ENCODE measurements at places on chromosomes 6 and 20.

GRCh38 chr6:169029861-169030260 is 223.8 kb downstream of the THBS2 start:
- no peak for DNase-seq

- no peak for DNase-seq
These were observed 15.5 kb upstream of the NPEPL1 start for GRCh38 chr20:58677079-58677604.

GRCh38 chr20:37503256-37503927 is 17.7 kb upstream of the NNAT start:
- no peak for DNase-seq

- DNase-seq = no peak
These were observed 62.5 kb downstream of the CNKSR3 start for GRCh38 chr6:154447954-154448353.

DNA sequence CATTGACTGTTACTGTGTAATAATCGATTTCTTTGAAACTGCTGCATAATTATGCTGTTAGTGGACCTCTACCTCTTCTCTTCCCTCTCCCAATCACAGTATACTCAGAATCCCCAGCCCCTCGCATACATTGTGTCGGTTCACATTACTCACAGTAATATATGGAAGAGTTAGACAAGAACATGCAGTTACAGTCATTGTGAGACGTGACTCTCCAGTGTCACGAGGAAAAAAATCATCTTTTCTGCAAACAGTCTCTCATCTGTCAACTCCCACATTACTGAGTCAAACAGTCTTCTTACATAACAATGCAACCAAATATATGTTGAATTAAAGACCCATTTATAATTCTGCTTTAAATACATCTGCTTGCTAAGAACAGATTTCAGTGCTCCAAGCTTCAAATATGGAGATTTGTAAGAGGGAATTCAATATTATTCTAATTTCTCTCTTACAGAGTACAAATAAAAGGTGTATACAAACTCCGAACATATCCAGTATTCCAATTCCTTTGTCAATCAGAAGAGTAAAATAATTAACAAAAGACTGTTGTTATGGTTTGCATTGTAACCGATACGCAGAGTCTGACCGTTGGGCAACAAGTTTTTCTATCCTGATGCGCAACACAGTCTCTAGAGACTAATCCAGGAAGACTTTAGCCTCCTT is 113.3 kb downstream of the TMEM242 start:
- DNase-seq = no peak

DNA sequence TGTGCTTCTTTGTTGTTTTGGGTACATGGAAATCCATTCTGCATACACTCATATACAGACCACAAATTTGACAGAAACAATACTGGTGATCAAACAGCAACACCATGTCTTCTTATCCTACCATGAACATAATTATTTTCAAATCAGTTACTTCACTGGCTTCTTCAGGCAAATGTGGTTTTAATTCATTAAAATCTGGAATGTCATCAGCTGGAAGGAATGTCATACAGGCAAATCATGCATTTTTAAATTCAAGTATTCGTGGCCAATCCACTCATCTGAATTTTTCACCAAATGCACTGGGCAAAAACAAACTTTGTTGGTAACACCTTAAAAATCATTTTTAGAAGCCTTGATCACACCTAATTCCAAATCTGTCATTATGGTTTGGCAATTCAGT is 59.3 kb downstream of the KIF6 start:
- DNase-seq = no peak

- no peak for DNase-seq
These were observed 169.7 kb upstream of the GGTLC1 start for GRCh38 chr20:24158281-24158680.

- no peak for DNase-seq
These were observed 33.1 kb downstream of the MTHFD1L start for GRCh38 chr6:150898399-150899170.

DNA sequence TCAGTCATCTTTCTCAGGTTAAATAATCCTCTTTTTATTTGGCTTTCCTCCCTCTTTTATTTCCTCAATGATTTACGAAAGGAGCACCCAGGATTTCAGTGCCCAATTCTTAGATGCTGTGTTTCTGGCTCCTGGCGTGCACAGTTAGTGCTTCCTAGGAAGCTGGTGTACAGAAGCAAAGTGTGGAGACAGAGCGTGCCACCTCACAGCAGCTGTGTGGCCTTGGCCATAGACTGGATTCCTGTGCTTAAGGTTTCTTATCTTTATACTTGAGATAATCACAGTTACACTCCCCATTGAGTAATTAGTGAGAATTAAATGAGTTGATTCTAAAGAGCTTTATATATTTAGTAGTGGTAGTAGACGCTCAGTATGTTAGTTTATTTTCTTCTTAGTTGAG is 39.7 kb upstream of the GJA1 start:
- DNase-seq = no peak

DNA sequence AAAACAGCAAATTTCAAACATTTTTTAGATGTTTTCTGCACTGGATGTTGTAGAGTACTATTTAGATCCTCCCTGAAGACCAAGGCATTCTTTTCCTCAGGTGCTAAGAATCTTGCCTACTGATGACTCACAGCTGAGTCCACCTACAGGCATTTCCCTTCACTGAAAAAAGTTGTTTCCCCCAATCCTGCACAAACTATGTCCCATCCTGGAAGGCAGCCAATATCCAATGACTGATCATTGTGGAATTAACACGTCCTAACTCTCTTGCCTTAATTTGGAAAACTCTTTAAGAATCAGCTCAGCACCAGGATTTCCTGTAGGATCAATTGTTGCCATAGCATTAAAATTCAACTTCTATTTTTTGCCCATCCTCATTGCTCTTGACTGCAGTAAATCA is 268.4 kb upstream of the IRAK1BP1 start:
- no peak for DNase-seq

DNA sequence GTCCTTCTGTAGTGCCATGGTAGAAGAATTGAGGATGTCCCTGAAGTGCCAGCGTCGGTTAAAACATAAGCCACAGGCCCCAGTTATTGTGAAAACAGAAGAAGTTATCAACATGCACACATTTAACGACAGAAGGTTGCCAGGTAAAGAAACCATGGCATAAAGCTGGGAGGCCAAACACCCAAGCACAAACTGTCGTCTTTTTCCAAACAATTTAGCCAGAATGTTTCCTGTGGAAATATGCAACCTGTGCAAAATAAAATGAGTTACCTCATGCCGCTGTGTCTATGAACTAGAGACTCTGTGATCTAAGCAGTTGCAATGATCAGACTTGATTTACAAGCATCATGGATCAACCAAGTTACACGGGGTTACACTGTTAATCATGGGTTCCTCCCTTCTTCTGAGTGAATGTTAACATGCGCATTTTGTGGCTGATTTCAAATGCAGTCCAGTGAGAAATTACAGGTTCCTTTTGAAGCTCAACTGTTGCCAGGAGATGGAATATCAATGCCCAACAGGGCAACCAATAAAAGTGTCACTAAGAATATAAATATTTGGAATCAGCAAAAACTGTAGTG is 674.9 kb downstream of the GRIK2 start:
- DNase-seq = no peak

DNA sequence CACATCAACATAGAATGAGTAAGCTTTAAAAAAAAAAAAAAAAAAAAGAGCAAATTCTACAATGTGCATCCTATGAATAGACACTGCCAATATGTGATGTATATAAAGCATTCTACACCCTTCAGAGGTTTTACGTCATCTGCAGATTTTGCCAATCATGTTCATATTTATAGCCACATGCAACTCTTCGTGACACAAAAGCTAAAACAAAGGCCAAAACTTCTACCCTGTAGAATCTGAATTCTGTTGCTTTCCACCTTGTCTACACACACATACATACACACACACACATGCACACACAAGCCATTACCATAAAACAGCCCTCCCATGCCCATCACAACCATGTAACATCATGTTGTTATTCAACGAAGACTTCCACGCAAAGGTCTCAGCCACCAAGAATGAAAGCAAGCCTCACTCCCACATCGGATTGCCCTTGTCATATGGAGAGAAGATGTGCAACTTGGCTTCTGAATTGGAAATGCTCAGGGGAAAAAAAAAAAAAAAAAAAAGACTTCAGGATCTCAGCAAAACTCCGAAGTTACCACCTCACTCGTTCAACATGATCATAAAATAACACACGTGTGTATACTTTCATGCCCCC is 479.4 kb upstream of the JARID2 start:
- DNase-seq = no peak

DNA sequence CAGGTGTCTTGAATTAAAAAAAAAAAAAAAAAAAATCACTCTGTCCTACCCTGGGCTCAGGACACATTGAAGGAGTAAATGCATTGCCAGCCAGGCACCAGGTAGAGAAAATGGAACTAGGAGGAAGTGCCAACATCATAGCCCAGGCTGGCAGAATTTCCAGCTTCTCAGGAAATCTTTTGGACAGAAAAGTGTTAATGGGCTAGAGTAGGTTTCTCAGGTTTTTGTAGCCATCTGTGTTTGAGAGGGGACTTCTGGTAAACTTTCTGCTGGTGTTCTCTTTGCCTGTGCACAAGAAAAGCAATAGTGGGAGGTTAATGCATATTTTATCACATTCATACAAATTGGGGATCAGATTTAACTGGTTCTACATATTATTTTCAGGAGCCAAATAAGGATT is 678.3 kb upstream of the NRSN1 start:
- DNase-seq = no peak

GRCh38 chr20:18032977-18033892 is 24.5 kb downstream of the OVOL2 start:
- DNase-seq = no peak

- DNase-seq = no peak
These were observed 188.9 kb upstream of the TAB2 start for GRCh38 chr6:149128489-149129145.

DNA sequence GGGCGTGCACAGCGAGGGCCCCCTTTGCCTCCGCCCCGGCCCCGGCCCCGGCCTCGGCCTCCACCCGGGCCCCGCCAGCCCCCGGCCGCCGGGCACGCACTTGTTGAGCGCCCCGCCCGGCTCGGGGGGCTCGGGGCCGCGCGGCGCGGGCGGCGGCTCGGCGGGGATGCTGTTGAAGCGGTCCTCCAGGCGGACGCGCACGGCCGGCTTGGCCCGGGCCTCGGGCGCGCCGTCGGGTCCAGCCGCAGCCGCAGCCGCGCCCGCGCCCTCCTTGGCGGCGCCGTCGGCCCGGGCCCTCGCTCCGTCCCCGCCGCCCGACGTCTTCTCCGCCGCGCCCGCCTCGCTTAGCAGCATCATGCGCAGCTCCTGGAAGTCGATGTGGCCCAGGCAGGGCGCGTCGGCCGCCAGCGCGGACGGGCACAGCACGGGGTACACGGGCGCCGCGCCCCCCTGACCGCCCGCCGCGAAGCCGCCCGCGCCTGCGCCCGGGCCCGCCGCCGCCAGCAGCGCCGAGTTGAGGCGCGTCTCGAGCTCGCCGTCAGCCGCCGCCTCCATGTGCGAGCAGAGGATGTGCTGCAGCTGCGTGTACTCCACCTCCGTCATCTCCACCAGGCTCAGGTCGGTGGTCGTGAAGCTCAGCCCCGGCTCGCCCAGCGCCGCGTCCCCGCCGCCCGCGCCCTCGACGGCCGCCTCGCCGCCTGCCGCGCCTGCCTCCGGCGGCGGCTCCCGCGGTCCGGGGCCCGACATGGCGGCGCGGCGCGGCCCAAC is 514 bp downstream of the TCFL5 start:
- no peak for DNase-seq

DNA sequence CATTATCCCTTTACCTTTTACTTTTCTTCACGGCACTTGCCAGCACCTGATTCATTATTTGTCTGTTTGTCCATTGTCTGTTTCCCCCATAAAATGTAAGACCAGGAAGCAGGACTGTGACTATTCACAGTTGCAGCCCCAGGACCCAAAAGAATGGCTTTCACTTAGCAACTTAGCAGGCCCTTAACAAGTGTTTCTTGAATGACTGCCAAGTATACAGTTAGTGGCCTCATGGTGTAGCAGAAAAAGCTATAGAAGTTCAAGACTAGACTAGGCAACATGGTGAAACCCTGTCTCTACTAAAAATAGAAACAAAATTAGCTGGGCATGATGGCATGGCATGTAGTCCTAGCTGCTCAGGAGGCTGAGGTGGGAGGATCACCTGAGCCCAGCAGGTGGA is 4.3 kb downstream of the SLC26A8 start:
- DNase-seq = no peak

DNA sequence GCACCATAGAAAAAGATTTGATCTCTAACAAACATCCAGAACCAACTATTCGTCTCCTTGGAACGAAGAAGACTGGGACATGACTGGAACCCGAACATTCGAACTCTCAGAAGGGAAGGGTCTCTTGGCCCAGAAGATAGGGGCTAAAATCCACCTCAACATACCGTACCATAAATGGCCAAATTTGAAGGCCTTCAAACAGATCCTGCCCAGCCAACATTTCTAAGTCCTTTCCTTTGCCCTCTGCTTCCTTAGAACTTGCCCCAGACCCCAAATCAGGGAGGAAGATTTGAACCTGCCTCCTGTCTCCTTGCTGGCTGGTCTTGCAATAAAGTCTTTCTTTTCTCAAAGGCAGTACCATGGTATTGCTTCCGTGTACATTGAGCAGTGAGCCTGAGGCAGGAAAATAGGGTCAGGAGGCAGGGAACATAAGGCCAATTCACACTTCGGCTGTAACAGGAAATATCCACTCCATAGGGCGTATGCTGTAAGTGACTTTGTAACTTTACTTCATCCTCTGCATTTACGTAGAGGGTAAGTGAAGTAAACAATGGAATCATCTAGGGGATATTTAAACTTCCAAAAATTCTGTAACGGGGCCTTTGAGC is 1.8 kb upstream of the PXDC1 start:
- DNase-seq = no peak

- no peak for DNase-seq
These were observed 391.5 kb downstream of the KHDRBS2 start for GRCh38 chr6:61894536-61894935.

GRCh38 chr6:169489563-169490245 is 212.1 kb downstream of the WDR27 start:
- no peak for DNase-seq

DNA sequence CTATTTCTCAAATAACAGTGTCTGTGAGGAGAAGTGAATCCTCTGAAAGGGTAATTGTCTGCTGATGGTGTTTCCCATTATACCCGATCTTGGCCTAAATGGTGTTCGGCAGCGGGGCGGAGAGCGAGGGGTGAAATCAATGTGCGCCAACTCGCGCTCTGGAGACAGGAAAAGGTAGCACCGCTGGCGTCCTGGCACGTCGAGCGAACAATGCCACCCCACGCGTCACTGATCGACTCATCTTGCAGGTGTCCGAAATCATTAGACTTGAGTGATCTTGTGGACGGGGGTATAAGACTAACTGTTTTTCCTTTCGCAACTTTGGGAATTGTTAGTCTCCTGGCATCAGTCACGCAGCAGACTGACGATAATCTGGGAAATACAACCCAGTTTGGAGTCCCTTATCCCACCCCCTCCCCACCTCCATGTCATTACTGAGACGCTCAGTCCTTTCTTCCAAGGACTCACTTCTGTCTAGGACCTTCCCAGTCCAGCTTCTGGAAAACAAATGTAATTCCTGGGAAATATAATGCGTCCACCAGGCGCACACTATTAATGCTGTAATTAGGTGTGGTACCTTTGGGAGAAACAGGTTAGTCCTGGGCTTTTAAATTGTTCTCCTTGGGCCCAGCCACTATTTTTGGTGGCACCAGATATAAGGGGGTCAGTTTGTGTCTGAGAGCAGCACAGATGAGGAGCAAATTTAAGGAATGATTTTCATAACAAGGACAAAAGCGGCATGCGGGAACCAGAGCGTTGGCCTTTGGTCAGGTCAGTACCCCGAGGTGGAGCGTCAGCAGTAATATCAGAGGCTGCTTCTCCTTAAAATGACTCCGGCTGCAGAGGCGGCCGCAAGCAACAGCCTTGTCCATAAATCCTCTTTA is 2.3 kb downstream of the LINC00237 start:
- DNase-seq = no peak
